ENCODE measurements at places on chromosomes 11 and 22.
A peak's percentile ranks its signal among the peaks of the same experiment; 100 is the strongest.

DNA sequence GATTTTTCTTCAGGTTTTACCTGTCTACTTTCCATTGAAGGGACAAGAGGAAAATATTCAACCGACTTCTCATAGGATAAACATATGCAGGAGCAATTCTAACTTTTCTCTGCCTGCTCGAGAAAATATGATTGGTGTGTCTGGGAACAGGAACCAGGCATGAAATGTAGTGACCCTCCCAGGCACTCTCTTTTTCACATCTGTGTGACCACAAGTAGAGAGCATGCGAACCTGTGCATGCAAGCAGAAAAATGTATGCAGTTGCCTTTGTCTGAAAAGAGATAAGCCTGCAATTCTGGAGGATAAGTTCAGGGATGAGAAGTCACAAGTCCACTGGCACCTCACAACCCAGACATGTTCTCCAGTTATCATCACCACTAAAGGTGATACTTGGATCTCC is 583.5 kb upstream of the FAT3 start:
- no peak for DNase-seq

DNA sequence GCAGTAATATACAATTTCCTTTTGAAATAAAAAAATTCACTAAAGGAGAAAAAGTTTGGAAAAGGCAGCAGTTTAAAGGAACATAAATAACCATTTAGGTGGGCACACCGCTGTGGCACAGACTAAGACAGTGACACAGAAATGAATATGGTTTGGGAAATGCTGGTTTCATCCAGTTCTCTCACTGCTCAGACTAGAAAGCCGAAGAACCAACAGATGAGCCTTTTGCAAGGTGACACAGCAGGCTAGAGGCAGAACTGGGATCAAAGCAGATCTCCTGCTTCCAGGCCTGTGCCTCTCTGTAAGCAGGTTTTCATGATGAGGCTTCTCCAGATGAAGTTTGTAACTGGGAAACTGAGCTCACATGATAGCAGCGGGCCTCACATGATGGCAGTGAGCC is 380.0 kb upstream of the NARS2 start:
- no peak for DNase-seq

- DNase-seq = peak; percentile 56
Observed at GRCh38 chr11:66335531-66336233, 552 bp downstream of the RIN1 start.

DNA sequence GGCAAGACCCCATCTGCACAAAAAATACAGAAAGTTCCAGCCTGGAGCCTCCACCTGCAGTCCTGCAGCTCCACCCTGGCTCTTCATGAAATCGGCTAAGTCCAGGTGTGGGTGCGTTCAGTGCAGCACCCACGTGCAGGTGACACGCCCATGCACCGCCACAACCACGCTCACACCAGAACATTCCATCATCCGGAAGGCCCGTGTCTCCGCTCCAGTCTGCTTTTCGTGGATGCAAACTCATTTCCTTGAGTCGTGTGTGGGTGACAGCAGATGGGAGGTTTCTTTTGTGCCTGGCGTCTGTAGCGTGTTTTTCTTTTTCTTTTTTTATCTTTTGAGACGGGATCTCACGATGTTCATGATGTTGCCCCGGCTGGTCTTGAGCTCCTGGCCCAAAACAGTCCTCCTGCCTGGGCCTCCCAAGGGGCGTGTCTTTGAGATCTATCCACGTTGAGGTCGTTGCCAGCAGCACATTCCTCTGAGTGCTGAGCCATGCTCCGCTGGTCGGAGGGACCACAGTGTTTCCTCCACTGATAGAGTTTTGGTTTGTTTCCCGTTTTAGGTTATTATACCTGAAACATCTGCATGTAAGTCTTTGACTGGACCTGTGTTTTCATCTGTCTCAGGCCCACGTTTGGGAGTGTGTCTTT is 7.2 kb downstream of the PTDSS2 start:
- DNase-seq = no peak

DNA sequence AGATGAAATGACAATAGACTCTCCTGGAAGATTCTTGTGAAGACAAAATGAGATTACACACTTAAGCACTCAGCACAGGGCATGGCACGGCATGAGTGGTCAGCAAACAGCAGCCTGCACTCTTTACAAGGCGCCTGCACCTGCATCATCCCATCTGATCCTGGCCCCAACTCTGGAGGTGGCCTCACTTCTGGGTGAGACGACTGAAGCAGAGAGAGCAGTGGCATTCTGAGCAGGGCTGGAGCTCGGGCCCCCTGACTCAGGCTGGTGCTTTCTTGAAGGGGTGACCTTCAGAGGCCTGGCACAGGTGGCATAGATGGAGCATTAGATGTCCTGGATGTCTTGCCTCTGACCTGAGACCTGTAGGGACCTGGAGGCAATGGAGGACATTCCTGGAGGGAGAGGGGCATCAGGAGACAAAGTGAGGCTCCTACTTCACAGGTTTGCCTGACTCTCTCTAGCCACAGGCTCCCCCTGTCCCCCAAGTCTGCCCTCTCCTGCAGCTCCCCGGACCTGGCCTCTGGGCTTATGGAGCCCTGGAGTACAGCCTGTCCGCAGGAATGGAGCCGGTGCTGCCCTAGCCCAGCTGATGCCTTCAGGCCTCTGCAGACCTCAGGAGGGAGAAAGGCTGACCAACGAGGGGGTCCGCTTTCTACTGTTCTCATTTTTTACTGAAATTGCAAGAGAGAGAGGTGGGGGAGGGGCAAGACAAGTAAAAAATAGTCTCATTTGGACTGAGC is 65.5 kb upstream of the THY1 start:
- no peak for DNase-seq

GRCh38 chr11:64885367-64886286 is 7.2 kb upstream of the EHD1 start:
- DNase-seq = no peak

GRCh38 chr11:106627694-106628093 is 390.6 kb downstream of the GUCY1A2 start:
- DNase-seq = no peak

GRCh38 chr22:42716649-42717127 is 4.0 kb downstream of the A4GALT start:
- no peak for DNase-seq

GRCh38 chr22:38505541-38506117 is 482 bp downstream of the DDX17 start:
- DNase-seq = peak; percentile 91

DNA sequence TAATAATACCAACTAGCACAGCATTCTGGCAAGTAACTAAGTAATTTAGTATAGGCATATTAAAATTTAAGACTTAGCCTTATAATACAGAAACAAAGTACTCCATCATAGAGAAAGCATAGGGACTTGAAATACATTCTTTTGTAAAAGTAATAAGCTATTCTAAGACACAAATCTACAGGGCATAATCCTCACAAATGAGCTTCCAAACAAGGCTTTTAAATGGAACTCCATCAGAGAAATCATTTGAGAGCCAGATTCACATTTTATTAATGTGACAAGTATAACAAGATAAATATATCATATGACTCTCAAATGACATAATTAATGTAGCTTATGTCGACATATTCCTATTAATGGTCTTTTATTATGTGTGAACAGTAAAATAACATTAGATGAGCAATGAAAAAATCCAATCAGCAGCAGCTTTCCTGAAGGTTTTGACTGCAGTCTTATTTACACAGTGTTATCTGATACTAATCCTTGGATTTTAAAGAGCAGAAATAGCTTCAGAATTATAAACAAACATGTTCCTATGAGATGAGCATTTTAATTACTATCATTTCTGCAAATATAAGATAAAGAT is 241.4 kb downstream of the TTC28 start:
- no peak for DNase-seq

GRCh38 chr11:8814923-8815240 is 96.1 kb upstream of the AKIP1 start:
- no peak for DNase-seq

DNA sequence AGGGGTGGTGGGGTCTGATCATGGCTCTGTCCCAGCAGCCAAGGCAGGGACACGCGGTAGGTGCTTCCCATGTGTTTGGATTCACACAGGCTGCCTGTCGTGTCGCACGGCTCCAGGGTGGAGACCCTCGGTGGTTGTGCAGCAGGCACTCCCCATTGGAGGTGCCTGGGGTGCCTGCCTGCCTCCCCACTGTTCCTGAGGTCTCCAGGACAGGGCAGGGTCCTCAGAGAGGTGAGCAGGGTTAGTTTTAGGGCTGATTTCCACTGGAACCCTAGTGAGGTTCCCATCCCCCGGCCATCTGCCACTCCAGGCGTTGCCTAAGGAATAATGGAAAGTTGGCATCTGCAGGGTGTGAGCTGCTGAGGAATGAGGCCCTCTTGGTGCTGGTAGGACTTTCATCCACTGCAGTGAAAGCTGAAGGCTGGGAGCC is 32.3 kb downstream of the OSBPL5 start:
- no peak for DNase-seq

GRCh38 chr11:69891421-69892236 is 72.4 kb upstream of the FGF3 start:
- no peak for DNase-seq

GRCh38 chr11:31671681-31672080 is 139.4 kb downstream of the PAX6 start:
- DNase-seq = no peak

Data from eye (tissue), 1 donor.